ENCODE measurements at places on chromosomes 2 and 18.

DNA sequence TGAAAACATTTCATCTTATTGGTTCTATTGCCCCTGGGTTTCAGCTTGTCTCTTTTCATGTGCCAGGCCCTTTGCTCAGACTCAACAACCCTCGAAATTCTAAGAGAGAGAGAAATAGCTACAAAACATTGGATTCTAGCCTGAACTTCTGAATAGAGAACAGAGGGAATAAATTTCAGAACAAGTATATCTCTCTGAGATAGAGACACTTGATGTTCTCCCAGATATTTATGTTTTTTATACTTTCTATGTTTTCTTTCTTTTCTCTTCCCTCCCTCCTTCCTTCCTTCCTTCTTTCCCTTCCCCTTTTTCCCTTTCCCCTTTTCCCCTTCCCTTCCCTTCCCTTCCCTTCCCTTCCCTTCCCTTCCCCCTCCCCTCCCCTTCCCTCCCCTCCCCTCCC, 279.5 kb upstream of the SPRED2 start:
- DNase-seq: no peak
- peaks cover 16% of the 10 kb centered on the region for H3K27me3 ChIP-seq
- H3K27ac ChIP-seq: no peak overlapping the region
- H3K4me1 ChIP-seq: no peaks in the 10 kb centered on the region

GRCh38 chr18:25518716-25519053, 166.7 kb upstream of the ZNF521 start:
- no peak overlapping the region for H3K4me3 ChIP-seq
- H3K27ac ChIP-seq: no peak overlapping the region
- DNase-seq: no peak
- H3K4me1 ChIP-seq: no peaks in the 10 kb centered on the region
- no peaks in the 10 kb centered on the region for H3K27me3 ChIP-seq

GRCh38 chr18:46411867-46412690, 244.9 kb downstream of the LOXHD1 start:
- H3K4me1 ChIP-seq: peaks cover 12% of the 10 kb centered on the region
- peaks cover 12% of the 10 kb centered on the region for H3K27me3 ChIP-seq
- no peak overlapping the region for H3K27ac ChIP-seq
- H3K4me3 ChIP-seq: no peak overlapping the region

DNA sequence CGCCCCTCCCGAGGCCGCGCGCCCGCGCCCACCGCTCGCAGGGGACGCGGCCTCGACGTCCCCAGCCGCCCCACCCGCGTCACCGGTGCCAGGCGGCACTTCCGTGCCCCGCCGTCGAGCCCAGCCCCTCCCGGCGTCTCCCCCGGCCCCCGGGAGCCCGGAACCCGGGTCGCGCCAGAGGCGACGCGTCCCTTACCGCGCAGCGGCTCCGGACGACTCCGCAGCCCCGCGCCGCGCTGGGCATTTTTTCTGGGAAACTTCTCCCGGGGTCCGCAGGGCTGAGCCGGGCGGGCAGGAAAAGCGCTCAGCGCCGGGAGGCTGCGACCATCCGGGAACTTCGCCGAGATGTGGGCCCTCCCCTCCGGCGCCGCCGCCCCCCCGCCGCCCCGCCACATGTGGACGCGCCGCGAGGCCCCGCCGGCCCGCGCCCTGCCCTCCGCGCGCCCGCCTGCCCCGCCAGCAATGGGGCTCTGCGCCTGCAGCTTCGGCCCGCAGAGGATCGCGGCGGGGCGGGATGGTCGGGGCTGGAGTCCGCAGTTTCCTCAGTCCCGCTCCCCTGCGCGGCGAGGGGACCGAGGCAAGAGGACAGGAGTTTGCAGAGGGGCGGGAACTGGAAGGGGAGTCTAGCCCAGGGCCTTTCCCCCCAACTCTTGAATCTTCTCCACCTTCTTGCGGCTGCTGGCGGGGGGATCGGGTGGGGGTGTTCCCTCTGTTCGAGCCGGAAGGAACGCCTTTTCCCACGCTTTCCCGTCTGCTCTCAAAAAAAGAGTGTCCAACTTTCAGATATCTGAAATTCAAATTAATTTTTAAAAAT, 81.5 kb downstream of the CHRNA1 start:
- H3K4me1 ChIP-seq: peaks cover 37% of the 10 kb centered on the region
- peak; percentile 63 for DNase-seq
- peaks cover 6% of the 10 kb centered on the region for H3K36me3 ChIP-seq
- no peaks in the 10 kb centered on the region for H3K27me3 ChIP-seq
- H3K4me3 ChIP-seq: peak overlapping the region; percentile 93
